ENCODE measurements at places on chromosomes 2 and 18. TPM values are rescaled to one million over a fixed set of nuclear protein-coding genes. Genes with fewer than 3 reads are reported as not detected.
A peak's percentile ranks its signal among the peaks of the same experiment; 100 is the strongest.

DSG1 gene
- not detected for total RNA-seq

DNAH7 gene
- 0.20 TPM for total RNA-seq

DNA sequence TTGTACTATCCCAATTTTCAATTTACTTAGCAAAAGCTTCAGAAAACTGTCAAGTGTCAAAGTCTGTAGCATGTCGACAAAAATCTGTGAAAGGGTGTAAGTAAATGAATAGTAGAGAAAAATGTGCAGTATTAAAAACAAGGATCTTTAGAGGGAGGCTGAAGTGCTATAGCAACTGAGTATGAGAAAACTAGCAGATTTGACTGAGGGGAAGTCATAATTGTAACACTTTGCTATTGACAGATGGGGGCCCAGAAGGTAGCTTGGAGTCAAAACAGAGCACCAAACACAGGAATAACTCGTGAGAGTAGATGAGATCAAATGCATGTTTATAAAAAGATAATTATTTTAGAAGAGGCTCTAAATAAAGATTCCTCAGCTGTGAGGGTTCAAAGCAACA lies 657.7 kb downstream of the TMEM182 start:
- H3K4me1 ChIP-seq, result no peaks in the 10 kb centered on the region
- no peak overlapping the region for H3K4me3 ChIP-seq
- H3K27ac ChIP-seq, result no peak overlapping the region
- no peaks in the 10 kb centered on the region for H3K27me3 ChIP-seq

DNA sequence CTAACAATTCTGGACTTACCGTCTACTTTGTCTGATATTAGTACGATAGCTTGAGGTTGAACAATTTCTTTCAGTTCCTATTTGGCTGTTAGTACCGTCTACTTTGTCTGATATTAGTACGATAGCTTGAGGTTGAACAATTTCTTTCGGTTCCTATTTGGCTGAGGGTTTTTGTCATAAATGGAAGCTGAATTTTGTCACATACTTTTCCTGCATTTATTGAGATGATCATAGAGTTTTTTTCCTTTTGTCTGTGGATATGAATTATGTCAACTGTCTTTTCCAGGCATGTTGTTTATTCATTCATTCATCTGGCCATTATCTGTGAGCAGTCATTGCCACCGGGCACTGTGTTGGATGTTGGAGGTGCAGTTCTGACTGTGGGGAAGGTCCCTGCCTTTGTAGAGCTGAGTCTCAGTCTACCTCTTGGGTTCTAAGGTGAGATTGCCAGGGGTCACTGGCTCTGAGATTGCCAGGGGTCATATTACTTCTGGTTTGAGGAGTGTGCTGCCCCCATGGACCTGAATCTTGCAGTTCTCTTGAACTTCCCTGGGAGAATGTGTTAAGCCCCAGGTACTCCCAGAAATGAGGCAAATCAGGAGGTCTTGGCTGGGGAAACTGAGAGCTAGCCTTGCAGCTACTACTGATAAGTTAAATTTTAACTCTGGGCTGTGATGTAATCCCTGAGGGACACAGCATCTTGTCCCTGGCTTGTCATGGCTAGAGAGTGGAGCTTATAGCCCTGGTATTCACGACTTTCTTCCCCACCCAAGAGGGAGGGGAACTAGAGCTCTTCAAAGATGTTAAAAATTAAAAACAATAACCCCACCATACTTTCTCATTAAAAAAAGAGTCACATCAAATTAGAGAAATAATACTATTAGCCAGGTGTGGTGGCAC lies 89.1 kb upstream of the MBOAT2 start:
- DNase-seq, result no peak
- peaks cover 31% of the 10 kb centered on the region for H3K27me3 ChIP-seq
- peaks cover 1% of the 10 kb centered on the region for H3K4me1 ChIP-seq
- H3K36me3 ChIP-seq, result no peaks in the 10 kb centered on the region
- H3K27ac ChIP-seq, result no peak overlapping the region

RTKN gene
- 1.9 TPM for total RNA-seq

DNA sequence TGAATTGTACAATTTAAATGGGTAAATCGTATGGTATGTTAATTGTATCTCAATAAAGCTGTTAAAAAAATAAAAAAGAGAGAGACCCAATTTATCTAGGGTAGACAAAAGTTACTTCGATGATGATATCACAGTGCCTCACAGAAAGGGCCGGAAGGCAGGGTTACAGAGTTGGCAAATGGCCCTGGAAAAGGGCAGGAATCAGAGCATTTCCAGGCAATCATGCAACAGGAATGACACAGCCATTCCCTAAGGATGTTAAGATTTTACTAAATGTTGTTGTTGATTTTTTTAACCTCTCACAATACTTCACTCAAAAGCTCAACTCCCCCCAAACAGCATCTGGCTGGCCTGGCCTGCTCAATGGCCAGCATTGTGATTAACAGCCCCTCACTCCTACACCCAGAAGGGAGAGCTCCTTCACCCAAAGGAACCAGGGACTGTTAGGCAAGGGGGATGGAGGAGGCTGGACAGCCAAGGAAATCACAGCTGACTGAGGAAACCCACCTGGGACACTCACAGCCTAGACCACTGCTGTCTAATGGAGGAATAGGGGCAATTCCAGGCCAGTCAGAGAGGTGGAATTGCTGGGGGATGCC lies 7.7 kb upstream of the SP100 start:
- H3K4me3 ChIP-seq, result no peak overlapping the region
- peaks cover 33% of the 10 kb centered on the region for H3K4me1 ChIP-seq
- H3K27me3 ChIP-seq, result no peaks in the 10 kb centered on the region
- H3K27ac ChIP-seq, result peak overlapping the region; percentile 26
- peaks cover 37% of the 10 kb centered on the region for H3K36me3 ChIP-seq

DNA sequence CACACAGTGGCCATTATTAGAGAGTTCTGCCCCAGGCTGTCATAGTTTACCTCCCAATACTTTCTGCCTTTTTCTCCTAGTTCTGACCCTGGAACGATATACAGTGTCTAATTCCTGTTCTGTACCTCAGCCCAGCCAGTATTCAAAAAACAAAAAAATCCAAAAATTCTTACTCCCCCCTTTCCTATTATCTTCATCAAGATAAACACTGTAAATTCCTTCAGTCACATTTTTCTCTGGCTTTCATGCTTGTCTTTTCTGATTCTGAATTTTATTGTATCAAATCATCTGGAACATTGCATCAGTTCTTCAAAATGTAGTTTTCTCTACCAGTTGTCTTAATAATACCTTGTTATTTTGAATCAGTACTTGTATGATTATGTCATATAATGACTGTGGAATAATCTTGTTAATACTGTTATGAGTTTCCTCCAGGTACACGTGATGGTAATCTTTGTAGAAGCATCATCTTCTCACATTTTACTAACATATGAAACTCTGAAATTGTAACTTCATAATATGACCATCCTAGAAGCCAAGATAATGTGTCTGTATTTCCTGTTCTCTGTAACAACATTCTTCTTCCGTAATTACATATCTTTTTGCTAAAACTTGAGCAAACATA lies 79.0 kb upstream of the NOSTRIN start:
- no peak overlapping the region for H3K4me3 ChIP-seq
- peaks cover 7% of the 10 kb centered on the region for H3K4me1 ChIP-seq
- H3K36me3 ChIP-seq, result peaks cover 2% of the 10 kb centered on the region
- no peak for DNase-seq

MYO3B gene
- total RNA-seq, result 0.23 TPM

Data from activated CD8-positive, alpha-beta memory T cell treated with anti-CD3 and anti-CD28 coated beads, Interleukin-2, amount 10 ng/mL, durations not matched to agents 7 days and 5 days (primary cell).